ENCODE measurements at places on chromosomes 12 and 14.

- no peak for DNase-seq
Observed at GRCh38 chr14:87800216-87800615, 192.8 kb downstream of the GALC start.

- no peak for DNase-seq
Observed at GRCh38 chr12:112169161-112169872, 44.0 kb downstream of the TRAFD1 start.

DNA sequence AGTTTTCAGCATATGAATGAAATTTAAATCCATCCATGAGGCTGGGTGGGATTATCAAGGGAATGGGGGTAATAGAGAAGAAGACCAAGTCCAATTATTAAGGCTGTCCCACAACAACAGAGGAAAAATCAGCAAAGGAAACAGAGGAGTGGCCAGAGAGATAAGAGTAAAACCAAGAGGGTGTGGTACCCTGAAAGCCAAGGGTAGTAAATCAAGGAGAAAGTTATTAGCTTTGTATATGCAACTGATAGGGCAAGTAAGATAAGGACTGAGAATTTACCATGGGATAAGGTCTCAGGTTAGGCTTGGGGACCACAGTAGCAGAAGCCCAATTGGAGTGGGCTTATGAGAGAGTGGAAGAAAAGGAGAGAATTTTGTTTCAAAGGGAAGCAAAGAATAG is 134.5 kb downstream of the NUAK1 start:
- no peak for DNase-seq

DNA sequence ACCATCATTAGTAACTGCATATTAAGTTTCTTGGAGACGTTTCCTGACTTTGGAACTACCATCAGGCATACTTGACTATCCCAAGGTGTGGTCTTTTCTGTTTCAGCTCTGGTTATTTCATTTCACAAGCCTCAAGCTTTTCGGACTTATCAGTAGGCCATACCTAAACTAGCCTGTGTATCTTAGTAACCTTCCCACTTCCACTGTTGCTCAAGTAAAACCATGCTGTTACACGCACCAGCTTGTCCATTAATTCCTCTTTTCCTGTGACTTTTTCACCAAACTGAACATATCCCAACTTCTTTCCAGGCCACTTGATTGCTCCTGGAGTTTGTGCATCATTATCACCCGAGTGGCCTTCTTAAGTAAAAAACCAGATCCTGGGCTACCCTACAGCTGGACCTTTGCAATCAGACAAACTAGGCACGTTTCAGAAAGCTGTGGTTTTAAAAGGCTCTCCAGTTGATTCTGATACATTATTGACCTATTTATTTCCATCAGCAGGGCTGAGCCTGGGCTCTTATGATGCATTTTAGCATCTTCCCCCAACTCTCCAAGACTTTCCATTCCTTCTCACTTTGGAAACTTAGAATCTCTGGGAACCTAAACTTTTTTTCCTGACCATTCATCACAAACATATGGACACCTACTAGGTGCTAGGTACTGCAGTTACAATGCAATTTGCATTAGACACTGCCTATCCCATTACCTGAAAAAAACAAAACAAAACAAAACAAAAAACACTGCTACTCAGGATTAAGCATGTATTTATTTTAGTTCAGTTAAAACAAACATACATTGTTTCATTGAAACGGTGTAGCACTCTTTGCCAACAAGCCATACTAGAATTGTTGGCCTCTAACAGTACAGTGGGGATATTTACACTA is 14.9 kb downstream of the SLC38A2 start:
- DNase-seq, result no peak

GRCh38 chr12:51591016-51591901 is at the start of gene SCN8A:
Gene SCN8A (plus strand): TSS chr12:51591233. CDS start chr12:51662818, 71,585 bp downstream.
- DNase-seq, result peak; percentile 62

DNA sequence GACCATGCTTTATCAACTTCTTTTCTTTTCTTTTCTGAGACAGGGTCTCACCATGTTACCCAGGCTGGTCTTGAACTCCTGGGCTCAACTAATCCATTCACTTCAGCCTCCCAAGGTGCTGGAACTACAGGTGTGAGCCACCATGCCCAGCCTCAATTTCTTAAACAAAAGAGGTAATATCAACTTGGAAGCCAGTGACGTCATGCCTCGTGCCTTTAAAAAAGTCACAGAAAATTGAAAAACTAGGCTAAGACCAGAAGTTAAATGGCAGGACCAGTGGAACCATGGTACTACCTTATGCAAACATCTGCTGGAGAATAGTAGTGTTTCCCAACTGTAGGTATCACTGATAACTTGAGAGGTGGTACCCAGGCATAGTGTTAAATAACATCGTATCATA is 103.3 kb downstream of the KSR2 start:
- DNase-seq, result no peak

DNA sequence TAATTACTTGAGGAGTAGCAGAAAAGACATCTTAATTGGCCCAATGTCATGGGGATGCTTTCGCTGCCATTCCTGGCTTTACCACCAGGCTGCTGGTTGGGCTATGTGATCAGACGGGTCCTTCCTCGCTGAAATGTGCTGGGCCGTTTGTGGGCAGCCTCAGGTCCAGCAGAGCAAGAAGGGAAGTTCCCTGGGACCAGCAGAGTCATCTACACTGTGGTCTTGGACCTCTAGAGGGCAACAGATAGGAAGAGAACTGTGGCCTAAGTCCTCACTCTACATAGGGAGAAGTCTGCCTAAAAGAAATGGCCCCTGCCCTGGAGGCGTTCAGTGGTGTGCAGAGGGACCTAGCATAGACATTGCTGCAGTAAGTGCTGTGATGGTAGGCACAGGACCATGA is 10.9 kb downstream of the EVL start:
- peak; percentile 62 for DNase-seq

- no peak for DNase-seq
Observed at GRCh38 chr12:84270470-84271140, 642.0 kb downstream of the SLC6A15 start.

- DNase-seq, result no peak
Observed at GRCh38 chr14:71322655-71323250, 415.5 kb downstream of the PCNX1 start.

- DNase-seq, result no peak
Observed at GRCh38 chr12:96308881-96309280, 91.4 kb downstream of the CDK17 start.

GRCh38 chr14:59337141-59337611 is 128.0 kb downstream of the GPR135 start:
- DNase-seq, result no peak

DNA sequence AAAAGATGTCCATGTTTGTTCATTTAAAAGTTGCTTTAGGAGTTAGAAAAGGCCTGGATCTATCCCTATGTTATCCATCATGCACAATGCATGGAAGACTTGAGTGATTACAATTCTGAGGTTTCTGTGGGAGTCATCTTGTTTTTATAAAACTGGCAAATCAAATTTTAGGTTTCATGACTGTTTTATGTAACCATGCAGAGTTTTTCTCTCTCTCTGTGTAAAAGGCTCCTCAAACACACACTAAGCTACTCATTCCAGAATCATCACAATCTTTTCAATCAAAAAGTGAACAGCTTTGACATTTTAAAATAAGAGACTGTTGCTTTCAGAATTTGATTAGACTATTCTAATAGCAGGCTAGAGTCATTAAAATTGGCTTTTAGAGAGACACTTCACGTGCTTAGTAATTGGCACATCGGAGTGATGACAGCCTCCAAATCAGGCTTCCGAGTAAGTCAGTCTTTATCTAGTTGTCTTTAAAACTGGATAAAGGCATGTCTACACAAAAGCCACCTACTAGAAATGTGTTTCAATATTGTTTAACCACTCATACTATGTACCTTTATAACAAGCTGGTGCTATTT is 31.9 kb downstream of the PRICKLE1 start:
- DNase-seq, result no peak

DNA sequence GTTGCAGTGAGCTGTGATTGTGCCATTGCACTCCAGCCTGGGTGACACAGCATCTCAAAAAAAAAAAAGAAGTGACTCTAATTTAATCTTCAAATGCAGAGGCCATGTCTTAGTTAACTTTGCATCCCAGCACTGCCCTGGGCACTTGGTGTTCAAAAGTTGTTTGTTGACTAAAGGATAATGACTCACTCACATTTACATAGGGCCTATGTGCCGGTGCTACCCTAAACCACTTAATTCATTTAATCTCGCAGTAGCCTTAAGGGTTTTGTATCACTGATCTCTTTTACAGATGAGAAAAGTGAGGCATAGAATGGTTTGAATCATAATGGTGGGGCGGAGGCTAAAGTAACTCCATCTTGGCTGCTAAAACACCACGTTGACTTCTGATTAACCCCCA is 23.7 kb downstream of the MFAP5 start:
- no peak for DNase-seq

GRCh38 chr12:107393043-107393717 is 292.4 kb upstream of the PWP1 start:
- peak; percentile 34 for DNase-seq

GRCh38 chr12:15474766-15475165 is 152.5 kb downstream of the PTPRO start:
- no peak for DNase-seq

DNA sequence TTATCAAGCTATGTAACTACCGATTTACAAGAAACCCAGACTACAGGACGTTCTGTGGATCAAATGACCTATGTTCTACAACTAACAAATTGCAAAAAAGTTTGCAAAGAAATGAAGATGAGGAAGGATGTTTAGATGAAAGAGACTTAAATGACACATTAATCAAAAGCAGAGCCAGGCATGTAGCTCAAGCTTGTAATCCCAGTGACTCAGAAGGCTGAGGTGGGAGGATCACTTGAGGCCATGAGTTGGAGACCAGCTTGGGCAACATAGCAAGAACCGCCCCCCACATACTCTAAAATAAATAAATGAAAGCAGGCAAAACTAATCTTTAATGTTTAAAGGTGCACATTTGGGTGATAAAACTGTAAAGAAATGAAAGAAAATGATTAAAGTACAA is 331.9 kb downstream of the BTG1 start:
- DNase-seq, result no peak

DNA sequence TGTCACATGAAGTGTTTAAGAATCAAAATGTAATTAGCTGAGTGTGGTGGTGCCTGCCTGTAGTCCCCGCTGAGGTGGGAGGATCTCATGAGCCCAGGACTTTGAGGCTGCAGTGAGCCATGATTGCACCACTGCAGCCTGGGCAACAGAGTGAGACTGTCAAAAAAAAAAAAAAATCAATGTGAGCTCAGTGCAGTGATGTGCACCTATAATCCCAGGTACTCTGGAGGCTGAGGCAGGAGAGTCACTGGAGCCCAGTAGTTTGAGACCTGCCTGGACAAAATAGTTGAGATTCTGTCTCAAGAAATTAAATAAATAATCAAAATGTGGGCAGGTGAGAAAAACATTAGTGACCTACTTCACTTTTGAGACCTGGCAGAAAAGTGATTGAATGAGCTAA is 140.0 kb downstream of the MON2 start:
- no peak for DNase-seq

DNA sequence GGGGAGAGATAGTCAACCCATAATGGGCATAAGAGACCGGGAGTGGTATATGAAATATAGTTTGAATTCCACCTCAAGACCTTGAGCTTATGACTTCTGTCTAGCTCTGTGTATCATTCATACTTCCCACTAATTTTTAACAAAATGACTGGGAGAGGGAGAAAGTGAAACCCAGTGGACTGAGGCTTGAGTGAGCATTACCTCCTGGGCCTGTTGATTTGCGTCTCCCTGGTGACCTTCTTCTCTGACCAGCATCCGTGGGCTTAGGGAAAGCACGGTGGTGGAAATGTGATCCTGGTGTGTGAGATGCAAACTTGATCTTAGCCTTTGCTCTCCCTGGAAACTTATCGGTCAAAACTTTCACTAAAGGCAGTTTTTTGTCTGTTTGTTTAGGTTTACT is 207.9 kb upstream of the BCL2L14 start:
- no peak for DNase-seq

GRCh38 chr12:25458047-25458552 is 95.0 kb downstream of the LMNTD1 start:
- no peak for DNase-seq

DNA sequence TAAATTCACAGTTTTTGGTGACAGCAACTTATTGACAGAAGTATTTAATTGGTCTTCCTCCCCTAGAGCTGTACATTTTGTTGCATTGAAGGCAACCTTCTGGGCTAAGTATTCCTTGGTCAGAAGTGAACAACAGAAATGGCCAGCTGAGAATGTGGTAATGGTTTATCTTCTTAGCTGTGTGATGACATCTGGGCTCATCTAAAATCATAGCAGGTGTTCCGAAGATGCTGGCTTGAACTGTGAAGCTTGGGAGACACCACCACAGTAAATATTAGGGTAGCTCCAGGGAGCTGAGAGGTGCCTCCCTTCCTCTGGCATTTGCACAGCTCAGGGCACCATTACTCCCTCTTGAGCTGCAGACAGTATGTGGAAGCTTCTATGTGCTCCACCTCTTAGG is 3.7 kb upstream of the PTPRB start:
- DNase-seq, result no peak

GRCh38 chr14:68637106-68638021 is 155.5 kb downstream of the ZFP36L1 start:
- no peak for DNase-seq

GRCh38 chr14:70472253-70473159 is 20.5 kb downstream of the ADAM21 start:
- DNase-seq, result no peak

DNA sequence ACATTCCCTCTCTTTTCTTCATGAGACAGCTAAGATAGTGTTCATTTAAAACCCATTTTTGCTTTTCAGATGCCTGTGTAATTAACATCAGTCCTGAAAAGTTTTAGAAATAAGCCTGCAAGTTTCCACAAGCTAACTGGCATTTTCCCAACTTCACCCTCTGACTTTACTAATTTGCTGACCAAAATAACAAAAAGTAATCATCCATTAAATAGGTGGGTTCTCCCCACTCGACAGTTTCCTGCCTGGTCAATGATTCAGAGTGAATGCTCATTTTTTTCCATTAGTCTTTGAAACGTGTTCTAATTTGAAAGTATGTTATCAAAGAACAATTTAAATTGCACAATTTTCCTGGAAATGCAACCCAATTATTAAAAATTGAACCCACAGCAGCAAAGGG is 23.6 kb downstream of the NELL2 start:
- no peak for DNase-seq

GRCh38 chr12:117688446-117688845 is 280.3 kb downstream of the KSR2 start:
- DNase-seq, result no peak

DNA sequence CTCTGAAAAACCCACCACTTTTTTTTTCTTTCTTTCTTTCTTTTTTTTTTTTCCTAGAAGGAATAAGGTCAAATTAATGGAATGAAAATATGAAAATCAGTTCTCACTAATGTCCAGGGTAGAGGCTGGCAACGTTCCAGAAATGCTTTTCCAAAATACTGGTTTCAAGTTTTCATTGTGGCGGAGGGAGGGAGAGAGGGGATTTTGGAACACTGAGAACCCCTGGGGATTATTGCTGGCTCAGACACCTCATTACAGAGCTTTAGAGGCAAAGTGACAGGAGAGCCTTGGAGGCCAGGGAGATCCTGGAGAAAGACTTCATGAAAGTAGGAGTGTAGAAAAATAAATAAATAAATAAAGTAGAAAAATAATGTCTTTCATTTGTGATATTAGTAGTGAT is 45.4 kb downstream of the ALX1 start:
- no peak for DNase-seq

All from activated T-cell treated with anti-CD3 and anti-CD28 coated beads, Interleukin-2, amount 50 U/mL, for 1 hour (primary cell).